ENCODE measurements at places on chromosomes 2 and 18.

- DNase-seq, result no peak
Observed at GRCh38 chr2:181419129-181419855, 37.9 kb upstream of the ITGA4 start.

- DNase-seq, result no peak
Observed at GRCh38 chr2:165582863-165583506, 113.5 kb downstream of the CSRNP3 start.

DNA sequence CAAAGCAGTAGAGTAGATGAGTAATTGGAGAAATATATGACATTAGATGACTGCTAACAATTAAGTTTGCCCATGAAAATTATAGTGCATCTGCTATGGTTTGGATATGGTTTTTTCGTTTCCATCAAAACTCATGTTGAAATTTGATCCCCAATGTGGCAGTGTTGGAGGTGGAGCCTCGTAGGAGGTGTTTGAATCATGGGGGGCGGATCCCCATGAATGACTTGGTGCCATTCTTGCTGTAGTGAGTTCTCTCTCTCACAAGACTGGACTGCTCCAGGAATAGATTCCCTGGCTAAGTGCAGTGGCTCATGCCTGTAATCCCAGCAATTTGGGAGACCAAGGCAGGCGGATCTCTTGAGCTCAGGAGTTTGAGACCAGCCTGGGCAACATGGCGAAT lies 9.7 kb upstream of the CUL3 start:
- no peak for DNase-seq

DNA sequence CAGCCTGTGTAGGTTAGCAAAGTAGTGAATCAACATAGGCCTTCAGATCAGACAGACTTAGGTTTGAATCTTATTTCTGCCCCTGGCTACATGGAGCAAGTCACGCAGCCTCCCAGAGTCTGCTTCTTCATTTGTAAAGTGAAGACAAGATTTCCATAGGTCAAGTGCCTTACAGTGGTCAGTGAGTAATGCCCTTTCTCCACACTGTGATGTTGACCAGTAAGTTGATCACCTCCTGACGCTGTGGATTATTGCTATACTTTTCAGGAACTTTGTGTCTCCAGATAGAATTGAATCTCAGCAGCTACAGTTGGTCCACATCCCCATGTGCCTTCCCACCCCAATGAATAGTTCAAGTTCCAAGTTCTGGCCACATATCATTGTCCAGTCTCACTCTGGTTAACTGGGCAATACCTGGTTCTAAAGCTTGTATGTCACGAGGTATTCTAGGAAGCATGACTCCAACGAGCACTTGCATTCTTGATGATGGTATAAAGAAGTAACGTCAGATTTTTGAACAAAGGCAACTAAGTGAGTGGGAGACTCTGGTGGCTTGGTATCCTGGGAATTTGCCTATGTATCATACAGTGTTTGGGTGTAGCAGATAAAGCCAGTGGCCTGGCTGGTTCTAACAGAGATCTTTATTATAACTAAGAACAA lies 2.1 kb upstream of the CLIP4 start:
- no peak for DNase-seq

- DNase-seq, result peak; percentile 36
Observed at GRCh38 chr2:232523682-232524597, 2.0 kb upstream of the CHRND start.

DNA sequence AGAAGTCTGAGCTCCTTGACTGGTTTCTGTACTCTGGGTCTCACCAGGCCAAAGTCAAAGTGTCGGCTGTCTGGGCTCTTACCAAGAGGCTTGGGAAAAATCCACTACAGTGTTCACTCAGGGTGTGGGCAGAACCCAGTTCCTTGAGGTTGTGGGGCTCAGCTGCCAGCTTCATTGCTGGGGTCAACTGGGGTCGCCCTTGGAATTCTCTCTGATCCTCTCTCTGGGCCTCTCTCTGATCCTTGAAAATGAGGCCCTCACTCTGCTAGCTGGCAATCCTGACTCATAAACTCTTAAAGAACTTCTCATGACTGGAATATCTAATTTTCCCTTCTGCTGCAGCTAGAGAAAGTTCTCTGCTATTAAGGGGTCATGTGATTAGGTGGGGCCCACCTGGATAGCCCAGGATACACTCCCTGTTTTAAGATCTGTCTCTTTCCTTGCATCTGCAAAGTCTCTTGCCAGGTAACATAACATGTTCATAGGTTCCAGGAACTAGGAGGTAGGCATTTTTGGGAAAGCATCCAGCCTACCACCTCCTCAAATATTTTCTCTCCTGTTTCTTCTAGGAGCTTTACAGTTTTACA lies 66.3 kb downstream of the SP110 start:
- DNase-seq, result no peak

DNA sequence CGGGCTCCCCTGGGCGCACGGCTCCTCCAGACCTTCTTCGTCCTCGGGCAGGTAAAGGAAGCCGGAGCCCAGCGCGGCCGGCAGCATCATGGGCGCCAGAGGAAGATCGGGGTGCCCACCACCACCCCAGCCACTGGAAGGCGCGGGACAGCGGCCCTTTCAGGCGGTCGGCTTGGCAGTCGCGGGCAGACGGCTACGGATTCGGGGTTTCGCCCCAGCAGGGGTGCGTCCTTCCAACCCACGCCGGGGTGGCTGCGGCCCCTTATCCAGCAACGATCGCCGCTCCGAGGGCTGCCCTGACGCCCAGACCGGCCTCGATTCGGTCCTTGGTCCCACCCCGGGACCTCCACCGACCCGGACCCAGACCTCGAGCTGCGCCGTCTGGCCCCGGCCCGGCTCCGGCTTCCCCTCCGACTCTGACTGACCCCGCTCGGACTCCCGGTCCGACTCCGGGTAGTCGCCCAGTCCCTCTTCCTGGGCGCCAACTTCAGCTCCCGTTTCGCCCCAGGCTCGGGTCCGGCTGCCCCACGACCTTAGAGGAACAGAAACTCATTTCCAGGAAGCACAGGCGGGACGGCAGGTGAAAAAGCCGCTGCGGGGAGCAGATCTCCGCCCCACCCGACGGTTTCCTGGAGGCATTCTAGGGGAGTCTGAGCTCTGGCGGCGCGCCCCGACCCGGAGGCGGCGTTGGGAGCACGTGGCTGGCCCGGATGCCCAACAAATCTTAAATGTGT lies 30.2 kb upstream of the SSB start:
- DNase-seq, result no peak

GRCh38 chr2:225037415-225038230 lies 4.6 kb downstream of the DOCK10 start:
- DNase-seq, result no peak

- DNase-seq, result no peak
Observed at GRCh38 chr2:46561731-46562450, 82.5 kb downstream of the TMEM247 start.

- no peak for DNase-seq
Observed at GRCh38 chr2:172762574-172762973, 26.9 kb downstream of the RAPGEF4 start.

DNA sequence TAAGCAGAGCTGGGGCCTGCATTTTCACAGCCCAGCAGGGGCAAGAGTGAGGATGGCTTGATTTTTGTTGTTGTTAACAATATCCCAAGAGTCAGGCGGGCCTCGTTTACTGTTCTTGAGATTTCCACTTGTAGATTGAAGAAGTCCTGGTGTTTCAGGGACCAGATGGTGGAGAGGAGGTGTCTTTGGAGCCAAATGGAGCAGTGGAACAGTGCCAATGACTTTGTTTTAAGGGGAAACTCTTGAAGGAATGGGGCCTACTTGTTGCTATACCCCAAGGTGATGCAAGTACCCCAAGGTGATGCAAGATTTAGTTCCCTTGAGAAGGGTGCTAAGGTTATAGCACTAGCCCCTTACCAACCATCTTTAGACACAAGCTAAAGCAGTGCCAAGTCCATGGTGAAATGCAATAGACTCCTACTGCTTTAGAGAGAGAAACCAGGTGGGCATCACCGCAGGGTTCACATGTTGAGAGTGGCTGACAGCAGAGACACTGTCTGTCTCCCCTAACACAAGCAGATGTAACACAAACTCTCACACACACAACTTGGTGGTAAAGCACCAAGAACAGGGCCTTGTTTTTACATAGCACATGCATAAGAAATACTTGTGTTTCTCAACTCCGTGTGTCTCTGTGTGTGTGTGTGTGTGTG lies 44.0 kb downstream of the HK2 start:
- DNase-seq, result no peak

DNA sequence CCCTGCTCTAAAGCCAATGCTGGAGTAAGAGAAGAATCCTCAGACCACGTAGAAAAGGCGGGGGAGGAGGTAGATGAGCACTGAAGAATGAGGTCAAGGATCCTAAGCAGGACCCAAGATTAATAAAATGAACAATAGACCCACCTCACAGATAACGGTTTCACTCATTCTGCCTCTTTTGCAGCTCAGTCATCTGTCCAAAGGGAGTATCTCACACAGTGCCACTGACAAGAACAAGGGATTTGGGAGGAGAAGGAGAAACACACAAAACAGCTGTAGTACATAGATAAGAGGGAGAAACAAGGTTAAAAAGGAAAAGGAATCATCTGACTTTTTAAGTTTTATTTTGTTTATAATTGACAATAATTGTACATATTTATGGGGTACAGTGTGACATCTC lies 30.9 kb upstream of the SULT1C4 start:
- DNase-seq, result no peak

GRCh38 chr18:76432274-76432755 lies 62.7 kb downstream of the ZNF516 start:
- DNase-seq, result peak; percentile 40

GRCh38 chr2:96092573-96092877 lies 23.8 kb downstream of the ADRA2B start:
- DNase-seq, result no peak

DNA sequence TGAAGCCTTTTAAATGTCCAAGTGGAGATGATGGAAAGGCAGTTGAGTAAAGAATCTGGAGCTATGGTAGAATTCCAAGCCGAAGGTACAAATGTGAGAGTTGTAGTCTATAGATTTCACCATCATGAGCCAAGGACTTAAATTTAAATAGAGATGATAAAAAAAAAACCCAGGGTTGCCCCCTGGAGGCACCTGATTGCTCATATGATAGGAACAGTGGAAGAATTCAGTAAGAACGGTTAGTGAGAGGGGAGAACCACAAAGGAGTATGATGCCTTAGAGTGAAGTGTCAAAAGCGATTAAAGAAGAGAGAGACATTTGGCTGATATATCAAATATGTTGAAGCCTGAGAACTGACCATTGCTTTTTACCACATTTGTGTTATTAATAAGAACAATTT lies 11.9 kb downstream of the NYAP2 start:
- DNase-seq, result no peak

- no peak for DNase-seq
Observed at GRCh38 chr2:54598347-54599325, 124.8 kb upstream of the EML6 start.

DNA sequence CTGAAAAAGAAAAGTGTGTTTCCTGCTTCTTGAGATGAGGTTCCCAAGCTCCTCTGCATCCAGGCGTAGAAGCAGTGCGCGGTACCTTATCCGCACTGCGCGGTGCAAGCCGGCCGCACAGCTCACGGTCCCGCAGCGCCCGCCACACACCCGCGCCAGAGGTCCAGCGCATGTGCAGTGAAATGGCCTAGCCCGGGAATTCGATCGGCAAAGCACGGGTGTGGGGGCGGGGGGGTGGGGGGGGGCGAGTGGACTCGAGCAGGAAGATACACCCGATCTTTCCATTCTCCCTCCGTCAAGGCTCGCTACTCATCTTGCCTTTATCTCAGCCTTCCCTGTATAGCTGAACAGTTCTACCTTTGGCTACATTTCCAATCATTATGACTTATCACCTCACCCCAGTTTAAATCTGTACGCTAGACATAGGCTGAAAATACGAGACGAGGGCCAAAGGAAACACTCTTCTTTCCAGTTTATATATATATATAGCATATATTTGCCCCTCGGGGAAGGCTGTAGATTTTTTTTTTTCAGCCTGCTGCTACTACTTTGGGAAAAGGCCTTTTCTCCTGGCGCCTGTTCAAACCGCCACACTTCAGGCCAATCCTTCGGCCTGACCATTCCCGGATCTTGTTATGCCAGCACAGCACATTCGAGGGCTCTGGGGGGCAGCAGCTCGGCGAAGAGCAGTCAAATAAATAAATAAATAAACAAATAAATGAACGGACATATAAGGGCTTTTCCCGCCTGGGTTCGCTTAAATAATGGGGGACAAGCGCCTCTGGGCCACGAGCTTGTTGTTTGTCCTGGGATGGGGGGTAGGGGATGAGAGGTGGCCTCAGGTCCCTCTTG lies 10.4 kb downstream of the HOXD8 start:
- no peak for DNase-seq

GRCh38 chr2:151634736-151635467 lies 99.4 kb downstream of the NEB start:
- no peak for DNase-seq

- DNase-seq, result no peak
Observed at GRCh38 chr2:239274391-239275043, 126.3 kb downstream of the HDAC4 start.
